Upper lobe of left lung (tissue), 6 donors: ENCODE measurements at places on chromosomes 7 and 10. TPM values are rescaled to one million over a fixed set of nuclear protein-coding genes. Genes with fewer than 3 reads are reported as not detected.
A peak's percentile ranks its signal among the peaks of the same experiment; 100 is the strongest.

Gene CYP3A4
- total RNA-seq, result 0.46 TPM

DNA sequence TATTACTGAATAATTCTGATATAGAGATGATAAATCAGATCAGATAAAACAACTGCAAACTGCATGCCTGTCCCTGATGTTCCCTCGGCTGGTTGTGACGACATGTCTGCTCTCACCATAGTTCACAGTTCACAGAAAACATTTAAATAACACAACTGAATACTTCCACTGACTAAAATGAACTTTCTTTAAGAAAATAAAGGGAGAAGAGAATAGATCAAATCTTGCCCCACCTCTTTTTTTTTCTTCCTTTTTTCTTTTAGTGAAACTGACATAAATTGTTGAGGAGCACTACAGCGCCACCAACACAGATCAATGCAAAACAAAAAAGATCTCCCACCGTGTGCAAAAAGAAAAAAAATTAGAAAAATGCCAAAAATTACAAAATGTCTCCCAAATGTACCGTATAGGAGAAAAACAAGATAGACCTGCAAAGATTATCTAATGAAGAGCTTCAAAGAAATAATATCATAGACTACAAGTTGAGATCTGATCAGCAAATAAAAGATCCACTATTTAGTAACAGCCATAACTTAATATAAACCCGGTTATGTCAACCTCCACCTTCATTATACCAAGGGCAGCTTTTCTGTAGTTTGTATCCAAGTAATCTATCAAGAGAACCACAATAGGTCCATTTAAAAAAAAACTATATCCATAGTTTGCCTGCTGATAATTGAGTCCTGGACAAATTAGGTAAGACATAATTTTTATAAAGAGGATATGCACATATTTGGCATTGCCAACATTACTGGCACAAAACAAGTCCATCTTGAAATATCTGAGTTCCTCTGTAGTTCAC, 30.7 kb upstream of the EPC1 start:
- H3K36me3 ChIP-seq, result no peaks in the 10 kb centered on the region
- peak overlapping the region; percentile 85 for H3K27ac ChIP-seq
- DNase-seq, result no peak
- peak overlapping the region; percentile 48 for H3K4me3 ChIP-seq
- peaks cover 11% of the 10 kb centered on the region for H3K4me1 ChIP-seq

DNA sequence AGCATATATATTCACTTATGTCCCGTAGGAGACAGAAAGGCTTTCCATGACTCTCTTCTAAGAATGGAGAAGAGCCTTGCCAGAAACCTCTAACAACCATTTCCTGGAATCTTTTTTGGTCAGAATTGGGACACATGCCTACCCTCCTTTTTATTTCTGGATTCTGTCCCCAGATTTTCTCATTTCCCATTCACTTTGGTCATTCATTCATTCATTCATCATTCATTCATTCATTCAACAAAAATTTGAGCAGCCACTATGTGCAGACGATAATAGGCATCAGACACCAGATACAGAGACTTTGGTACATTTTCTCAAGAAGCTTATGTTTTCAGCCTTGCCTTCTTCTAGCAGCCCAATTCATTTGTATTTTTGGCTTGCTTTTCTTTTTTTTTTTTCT, 6.0 kb downstream of the ENTPD7 start:
- H3K36me3 ChIP-seq, result peaks cover 7% of the 10 kb centered on the region
- no peak for DNase-seq
- H3K27me3 ChIP-seq, result no peaks in the 10 kb centered on the region
- H3K4me3 ChIP-seq, result no peak overlapping the region

GRCh38 chr10:5582736-5583135, 58.0 kb downstream of the CALML3 start:
- no peaks in the 10 kb centered on the region for H3K36me3 ChIP-seq
- H3K4me3 ChIP-seq, result no peak overlapping the region
- peaks cover 11% of the 10 kb centered on the region for H3K4me1 ChIP-seq
- no peaks in the 10 kb centered on the region for H3K27me3 ChIP-seq
- no peak overlapping the region for H3K27ac ChIP-seq

DNA sequence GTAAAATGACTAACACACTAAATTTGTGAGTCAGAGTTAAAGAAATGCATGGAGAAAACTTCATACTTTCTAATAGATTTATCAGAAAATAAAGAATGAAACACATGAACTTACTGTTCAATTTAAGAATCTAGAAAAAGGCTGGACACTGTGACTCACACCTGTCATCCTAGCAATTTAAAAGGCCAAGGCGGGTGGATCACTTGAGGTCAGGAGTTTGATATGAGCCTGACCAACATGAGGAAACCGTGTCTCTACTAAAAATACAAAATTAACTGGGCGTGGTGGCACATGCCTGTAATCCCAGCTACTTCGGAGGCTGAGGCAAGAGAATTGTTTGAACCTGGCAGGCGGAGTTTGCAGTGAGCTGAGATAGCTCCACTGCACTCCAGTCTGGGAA, 1106.2 kb upstream of the LRRN3 start:
- no peak for DNase-seq
- H3K4me1 ChIP-seq, result no peaks in the 10 kb centered on the region
- H3K27me3 ChIP-seq, result no peaks in the 10 kb centered on the region
- H3K27ac ChIP-seq, result no peak overlapping the region
- no peaks in the 10 kb centered on the region for H3K36me3 ChIP-seq

GRCh38 chr7:158499082-158499455, 88.6 kb downstream of the PTPRN2 start:
- no peak overlapping the region for H3K4me3 ChIP-seq
- H3K27me3 ChIP-seq, result no peaks in the 10 kb centered on the region
- no peak overlapping the region for H3K27ac ChIP-seq
- no peaks in the 10 kb centered on the region for H3K36me3 ChIP-seq
- H3K4me1 ChIP-seq, result no peaks in the 10 kb centered on the region

GRCh38 chr7:111639934-111640333, 77.6 kb upstream of the IMMP2L start:
- no peak overlapping the region for H3K4me3 ChIP-seq
- H3K27ac ChIP-seq, result no peak overlapping the region
- H3K27me3 ChIP-seq, result no peaks in the 10 kb centered on the region
- no peak for DNase-seq
- no peaks in the 10 kb centered on the region for H3K4me1 ChIP-seq

GRCh38 chr7:75879771-75880184, 944 bp downstream of the RHBDD2 start:
- peaks cover 25% of the 10 kb centered on the region for H3K4me1 ChIP-seq
- no peaks in the 10 kb centered on the region for H3K27me3 ChIP-seq

GRCh38 chr10:101972761-101973160, 83.2 kb downstream of the ARMH3 start:
- H3K27ac ChIP-seq, result no peak overlapping the region
- no peaks in the 10 kb centered on the region for H3K36me3 ChIP-seq
- no peaks in the 10 kb centered on the region for H3K27me3 ChIP-seq
- H3K4me1 ChIP-seq, result peaks cover 5% of the 10 kb centered on the region

GRCh38 chr7:728602-729001, 1.5 kb upstream of the PRKAR1B start:
- DNase-seq, result no peak
- no peak overlapping the region for H3K4me3 ChIP-seq
- no peak overlapping the region for H3K27ac ChIP-seq
- peaks cover 9% of the 10 kb centered on the region for H3K36me3 ChIP-seq
- H3K27me3 ChIP-seq, result no peaks in the 10 kb centered on the region

- H3K4me3 ChIP-seq, result no peak overlapping the region
- DNase-seq, result no peak
- no peaks in the 10 kb centered on the region for H3K36me3 ChIP-seq
- H3K27ac ChIP-seq, result no peak overlapping the region
- H3K27me3 ChIP-seq, result no peaks in the 10 kb centered on the region
These were observed 310.5 kb downstream of the GPAM start for GRCh38 chr10:111873041-111873440.

DNA sequence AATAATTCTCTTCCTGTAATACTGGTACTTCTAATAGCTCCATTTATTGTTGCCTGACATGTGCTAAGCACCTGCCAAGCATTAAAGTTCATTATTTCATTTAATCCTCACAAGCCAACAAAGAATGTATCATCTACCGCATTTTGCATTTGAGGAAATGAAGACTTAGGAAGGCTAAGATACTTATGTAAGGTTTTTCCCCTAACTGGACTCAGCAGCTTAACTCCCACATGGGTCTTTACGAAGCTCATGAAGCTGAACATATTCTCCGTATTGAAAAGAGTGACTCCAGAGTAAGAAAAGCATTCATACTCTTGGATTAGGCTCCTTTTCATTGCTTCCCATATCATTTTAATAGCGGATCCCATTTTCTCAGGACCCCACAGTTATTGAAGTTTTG, 155.7 kb upstream of the TMEM72 start:
- H3K4me1 ChIP-seq, result no peaks in the 10 kb centered on the region
- no peak for DNase-seq
- no peaks in the 10 kb centered on the region for H3K36me3 ChIP-seq
- no peaks in the 10 kb centered on the region for H3K27me3 ChIP-seq
- H3K4me3 ChIP-seq, result no peak overlapping the region

GRCh38 chr10:112797855-112798254, 152.2 kb upstream of the TCF7L2 start:
- no peaks in the 10 kb centered on the region for H3K4me1 ChIP-seq
- H3K36me3 ChIP-seq, result no peaks in the 10 kb centered on the region
- no peak overlapping the region for H3K4me3 ChIP-seq
- DNase-seq, result no peak
- no peak overlapping the region for H3K27ac ChIP-seq

DNA sequence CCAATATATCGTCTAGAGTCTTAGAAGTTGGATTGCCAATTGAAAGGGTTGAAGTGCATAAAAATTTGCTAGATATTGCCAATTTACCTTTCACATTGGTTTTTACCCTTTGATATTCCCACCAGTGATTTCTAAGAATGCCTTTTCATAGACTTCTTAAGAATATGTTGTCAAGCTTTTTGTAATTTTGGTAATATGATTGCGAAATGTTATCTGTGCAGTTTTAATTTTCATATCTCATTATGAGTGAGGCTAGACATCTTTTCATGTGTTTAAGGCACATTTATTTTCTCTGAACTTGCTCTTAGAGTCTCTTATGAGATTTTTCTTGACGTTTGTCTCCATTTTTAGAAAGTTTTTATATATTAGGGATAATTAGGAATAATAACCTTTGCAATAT, 567.2 kb downstream of the CCSER2 start:
- H3K36me3 ChIP-seq, result no peaks in the 10 kb centered on the region
- no peak overlapping the region for H3K27ac ChIP-seq
- DNase-seq, result no peak
- no peaks in the 10 kb centered on the region for H3K4me1 ChIP-seq

DNA sequence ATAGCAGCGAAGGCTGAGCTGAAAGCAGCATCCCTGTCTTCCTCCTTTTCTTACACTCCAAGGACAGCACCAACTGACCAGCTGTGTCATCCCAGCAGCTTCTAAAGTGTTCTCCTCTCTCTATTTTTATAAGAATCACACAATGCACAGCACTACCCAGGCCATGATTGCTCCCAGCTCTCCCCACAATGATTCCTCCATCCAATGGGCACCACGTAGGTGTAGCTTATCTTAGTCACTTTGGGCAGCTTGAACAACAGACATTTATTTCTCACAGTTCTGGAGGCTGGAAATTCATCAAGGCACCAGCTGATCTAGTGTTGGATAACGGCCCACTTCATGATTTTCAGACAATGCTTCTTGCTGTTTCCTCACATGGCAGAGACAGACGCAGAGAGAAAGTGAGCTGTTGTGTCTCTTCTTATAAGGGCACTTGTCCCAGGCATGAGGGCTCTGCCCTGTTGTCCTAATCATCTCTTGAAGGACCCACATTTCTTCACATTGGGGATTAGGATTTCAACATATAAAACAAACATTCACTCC, 92.0 kb upstream of the CDC14C start:
- H3K27me3 ChIP-seq, result no peaks in the 10 kb centered on the region
- H3K4me3 ChIP-seq, result no peak overlapping the region
- no peaks in the 10 kb centered on the region for H3K36me3 ChIP-seq
- H3K27ac ChIP-seq, result no peak overlapping the region

Gene NPY
- not detected for total RNA-seq

Gene SPDYE9
- not detected for total RNA-seq

Gene ADAP1
- total RNA-seq, result 45.3 TPM

Gene TRUB1
- total RNA-seq, result 68.0 TPM

Gene COL1A2
- total RNA-seq, result 40.0 TPM
